ENCODE measurements at places on chromosomes 11 and 22. TPM values are rescaled to one million over a fixed set of nuclear protein-coding genes. Genes with fewer than 3 reads are reported as not detected.

DNA sequence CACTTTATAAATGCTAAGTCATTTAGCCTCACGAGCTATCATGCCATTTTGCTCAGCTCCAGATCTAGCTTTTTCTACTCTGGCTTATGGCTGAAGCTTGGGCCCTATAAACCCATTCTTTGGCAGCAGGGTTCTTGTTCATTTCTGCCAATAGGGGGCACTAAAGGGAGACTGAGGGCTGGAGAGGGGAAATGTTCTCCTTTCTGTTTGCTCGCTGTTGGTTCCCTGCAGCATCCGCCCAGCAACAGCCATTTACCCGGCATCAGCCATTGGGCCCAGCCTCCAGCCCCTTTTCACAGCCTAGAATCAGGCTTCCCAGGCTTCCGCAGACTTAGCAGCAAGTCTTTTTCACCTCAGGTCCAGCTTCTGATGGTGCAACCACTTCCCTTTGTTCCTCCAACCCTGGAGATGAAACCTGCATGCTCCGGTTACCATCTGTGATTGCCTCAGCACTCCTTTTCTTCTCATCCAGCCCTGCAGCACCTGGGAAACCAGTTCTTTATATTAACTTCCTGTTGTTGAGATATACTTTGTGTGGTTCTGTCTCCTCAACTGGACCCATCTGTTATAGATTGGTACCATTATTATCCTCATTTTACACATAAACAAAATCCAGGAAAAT is 4.2 kb upstream of the ME3 start:
- DNase-seq: no peak

GRCh38 chr11:68942095-68942620 is 38.5 kb downstream of the IGHMBP2 start:
- no peak for DNase-seq

DNA sequence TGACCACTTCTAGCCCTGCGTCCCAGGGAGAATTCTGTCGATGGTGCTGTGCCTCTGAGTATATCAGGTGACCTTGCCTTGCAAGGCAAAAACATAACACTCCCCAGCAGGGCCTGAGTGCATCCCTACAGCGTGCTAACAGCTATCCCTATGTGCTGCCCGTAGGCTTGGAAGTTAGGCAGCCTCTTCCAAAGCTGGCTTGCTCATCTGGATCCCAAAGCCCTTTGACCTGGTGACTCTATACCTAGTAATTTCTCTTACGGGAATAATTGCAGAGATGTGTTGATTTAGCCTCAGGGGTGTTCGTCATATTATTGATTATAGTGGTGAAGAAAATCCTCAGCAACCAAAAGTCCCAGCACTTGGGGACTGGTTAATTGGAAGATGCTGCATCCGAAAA is 32.6 kb upstream of the CRYBB3 start:
- DNase-seq: no peak

DNA sequence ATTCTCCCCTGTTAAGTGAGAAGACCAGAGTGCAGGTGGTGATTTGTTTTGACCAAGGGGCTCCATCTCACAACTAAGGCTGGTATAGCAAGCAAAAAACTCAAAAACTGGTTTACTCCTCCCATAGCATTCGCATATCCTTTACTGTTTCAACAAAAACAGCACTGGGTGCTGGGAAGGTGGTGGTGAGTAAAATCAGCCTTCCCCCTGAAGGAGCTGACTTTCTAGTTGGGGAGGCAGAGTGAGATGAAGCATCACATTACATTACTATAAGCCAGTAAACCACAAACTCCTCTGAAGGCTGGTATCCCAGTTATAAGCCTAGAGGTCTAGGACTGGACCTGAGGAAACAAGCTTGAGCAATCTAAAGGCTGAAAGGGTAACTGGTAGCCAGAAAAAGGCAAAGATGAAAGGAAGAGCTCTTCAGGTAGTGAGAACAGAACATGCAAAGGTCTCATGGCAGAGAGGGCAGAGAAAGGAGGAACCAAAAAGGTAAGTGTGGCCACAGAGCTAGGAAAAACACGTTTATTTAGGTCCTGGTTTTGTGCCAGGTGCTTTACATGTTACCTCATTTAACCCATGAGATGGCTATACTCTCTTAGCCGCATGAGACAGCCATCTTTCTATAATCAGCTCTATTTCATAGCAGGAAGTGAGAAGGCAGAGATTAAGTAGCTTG is 22.3 kb downstream of the TMEM123 start:
- no peak for DNase-seq

LRRC32 gene
- 38.7 TPM for total RNA-seq

DNA sequence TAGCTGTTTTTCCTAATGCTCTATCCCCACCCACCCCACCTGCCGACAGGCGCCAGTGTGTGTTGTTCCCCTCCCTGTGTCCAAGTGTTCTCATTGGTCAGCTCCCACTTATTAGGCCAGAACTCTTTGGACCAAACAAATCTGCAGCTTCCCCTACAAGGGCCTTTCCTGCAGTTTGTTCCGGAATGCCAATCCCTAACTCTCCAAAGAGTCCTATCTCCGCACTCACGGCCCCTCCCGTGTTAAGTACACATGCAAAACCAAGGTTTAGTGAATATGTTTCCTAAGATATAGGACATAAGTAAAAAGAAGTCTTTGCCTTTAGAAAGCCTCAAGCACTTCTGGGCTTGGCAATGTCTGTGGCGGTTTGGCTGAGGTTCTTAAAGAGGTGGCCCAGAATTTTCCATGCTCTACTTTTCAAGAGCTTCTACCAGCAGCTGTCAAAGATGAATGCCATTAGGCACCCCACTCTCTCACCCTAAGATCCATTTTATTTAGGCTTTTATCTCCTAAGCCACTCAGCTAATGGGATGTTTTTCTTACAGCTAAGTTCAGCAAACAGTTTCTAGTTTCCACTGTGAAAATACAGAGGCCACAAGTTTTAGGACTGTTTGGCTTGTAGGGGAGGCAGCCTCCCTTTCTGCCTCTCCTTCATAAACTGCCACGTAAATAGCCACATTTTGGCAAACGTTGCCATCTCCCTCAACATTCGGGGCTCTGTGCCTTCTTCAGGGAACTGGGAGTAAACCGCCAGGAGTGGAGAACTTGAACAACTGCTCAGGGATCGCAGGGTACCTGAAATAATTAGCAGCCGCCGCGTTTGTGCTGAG is 1.6 kb downstream of the CD59 start:
- DNase-seq: peak; percentile 56

DNA sequence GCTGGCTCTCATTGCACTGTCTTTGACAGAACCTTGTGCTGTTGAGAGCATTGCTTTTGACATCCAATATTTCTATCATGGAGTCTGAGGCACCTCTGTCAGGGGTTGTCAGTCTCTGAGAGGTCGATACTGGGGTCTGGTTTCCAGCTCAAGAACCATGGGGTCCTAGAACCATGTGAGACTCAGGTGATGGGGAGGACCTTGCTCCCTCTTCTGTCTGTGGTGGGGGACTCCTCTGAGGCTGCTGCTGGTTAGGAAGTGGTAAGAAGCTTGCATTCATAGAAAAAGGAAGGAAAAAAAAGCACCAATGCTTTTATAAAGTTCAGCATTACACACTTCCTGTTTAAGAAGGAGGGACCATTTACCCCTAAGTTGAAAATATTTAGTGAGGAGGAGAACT is 91.8 kb upstream of the CD44 start:
- DNase-seq: no peak

WNT7B gene
- total RNA-seq: 11.4 TPM

DNA sequence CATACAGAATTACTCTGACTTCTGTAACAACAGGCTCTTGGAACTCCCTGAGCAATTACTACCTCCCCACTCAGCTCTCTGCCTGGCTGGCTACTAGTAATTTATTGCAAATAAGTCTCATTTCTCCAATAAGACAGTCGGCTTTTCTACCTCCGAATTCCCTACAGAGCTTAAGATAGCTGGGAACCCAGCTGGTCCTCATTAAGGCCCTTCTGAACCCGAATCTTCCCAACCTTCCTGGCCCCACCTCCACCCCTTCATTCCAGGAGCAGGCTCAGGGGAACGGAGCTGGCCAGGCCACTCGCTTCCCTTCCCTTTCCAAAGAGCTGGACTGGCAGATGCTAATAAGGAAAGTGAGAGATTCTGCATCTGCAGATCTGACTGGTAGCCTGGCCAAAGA is 21.6 kb downstream of the TMPRSS5 start:
- DNase-seq: no peak

DNA sequence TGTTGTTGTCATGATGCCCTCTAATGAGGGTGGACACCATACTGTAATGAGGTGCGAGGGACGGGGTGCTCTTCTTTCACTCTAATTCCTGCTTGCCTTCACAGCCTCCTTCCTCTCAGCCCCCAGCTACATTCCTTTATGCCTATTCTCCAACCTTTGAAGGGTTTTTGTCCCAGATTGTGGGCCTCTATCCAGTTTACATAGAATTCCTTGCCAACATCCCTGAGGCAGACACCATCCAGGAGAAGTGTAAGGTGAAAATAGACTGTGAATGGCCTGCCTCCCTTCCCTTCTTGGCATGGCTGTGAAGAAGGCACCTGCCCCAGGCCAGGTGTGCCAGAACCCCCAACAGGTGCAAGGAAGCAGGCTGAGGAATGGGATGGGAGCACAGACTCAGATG is 122.3 kb downstream of the CHST1 start:
- no peak for DNase-seq

FAM83F gene
- 0.73 TPM for total RNA-seq
